Stimulated activated CD8-positive, alpha-beta memory T cell treated with anti-CD3 and anti-CD28 coated beads, Interleukin-4, amount 100 ng/mL, for 4 hours (primary cell): ENCODE measurements at places on chromosomes 3 and 15.

GRCh38 chr3:139517321-139518065, 22.0 kb downstream of the RBP1 start:
- DNase-seq = no peak

DNA sequence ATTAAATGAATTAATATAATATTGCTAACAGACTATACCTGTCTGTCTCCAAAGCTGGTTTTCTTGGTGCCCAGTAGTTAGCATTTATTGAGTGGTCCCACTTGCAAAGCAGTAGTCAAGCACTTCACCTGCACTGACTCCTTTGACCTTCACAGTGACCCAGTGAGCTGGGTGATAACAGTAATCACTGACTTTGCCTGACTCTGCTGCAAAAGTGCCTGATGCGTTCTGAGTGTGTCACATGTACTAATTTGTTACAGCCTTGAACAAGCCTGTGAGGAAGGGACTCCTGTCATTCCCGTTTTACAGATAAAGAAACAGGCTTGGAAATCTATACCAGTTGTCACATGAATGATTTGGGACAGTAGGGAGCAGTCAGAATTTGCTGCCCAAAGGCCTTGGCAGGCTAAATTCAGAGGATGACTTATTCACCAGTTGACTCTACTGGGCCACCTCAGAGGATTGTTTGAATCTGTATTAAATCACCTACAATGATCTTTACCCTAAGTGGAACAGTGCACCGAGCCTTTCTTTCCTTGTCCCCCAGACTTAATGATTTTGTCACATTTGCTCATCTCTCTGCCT, 116.6 kb upstream of the PLXNA1 start:
- DNase-seq = no peak

DNA sequence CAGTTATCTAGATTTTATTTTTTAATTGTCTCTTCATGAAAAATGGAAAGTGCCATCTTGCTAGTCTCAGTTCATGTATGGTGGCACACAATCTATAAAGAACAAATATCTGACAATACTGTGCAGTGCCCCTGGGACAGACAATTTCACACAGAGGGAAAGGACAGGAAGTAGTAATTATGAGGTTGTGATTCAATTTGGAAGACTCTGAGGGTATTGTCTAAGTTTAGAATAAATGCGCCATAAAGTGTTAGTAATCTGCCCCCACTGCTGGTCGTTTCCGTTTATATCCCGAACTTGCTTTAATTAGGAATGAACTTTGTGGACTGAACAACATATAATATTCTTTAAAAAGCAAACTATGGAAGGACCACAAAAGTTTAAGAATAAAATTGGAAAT, 196.4 kb upstream of the SLC24A5 start:
- DNase-seq = no peak

DNA sequence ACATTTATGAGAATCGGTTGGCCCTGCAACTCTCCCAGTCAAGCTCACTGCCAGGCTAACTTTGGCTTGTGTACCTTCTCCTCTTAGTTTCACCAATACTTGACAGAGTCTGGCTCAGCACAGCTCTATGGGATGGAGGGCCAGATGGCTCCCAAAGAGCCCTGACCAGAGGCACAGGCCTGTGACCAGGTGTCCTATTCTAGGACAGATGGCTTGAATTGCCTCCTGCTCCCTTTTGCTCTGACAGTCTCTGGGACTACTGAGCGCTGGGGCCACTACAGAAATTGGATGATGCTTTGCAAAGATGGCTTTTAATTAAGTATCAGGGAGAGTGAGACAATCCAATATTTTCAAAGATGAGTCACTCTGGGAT, 10.3 kb upstream of the ARID3B start:
- DNase-seq = no peak

DNA sequence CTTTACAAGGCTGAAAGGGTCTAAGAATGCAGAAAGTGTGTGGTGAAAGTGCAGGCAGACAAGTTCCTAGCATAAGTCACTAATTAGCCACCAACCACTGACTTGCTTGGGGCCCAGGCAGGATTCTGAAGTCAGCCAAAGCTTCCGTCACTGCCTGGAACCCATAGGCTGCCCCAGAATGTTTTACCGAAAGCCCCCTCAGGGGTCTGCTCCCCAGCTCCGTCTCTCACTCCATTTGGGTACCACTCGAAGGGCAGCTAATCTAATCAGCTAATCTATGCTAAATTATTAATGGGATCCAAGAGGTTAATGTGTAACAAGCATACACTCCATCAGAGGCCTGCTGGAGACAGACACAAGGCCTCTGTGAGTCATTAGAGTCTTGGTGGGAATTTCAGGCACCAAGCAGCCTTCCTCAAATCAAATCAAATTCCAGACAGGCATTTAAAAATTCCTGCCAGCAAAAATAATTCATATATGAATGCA, 13.2 kb downstream of the ADAMTS9 start:
- DNase-seq = no peak

DNA sequence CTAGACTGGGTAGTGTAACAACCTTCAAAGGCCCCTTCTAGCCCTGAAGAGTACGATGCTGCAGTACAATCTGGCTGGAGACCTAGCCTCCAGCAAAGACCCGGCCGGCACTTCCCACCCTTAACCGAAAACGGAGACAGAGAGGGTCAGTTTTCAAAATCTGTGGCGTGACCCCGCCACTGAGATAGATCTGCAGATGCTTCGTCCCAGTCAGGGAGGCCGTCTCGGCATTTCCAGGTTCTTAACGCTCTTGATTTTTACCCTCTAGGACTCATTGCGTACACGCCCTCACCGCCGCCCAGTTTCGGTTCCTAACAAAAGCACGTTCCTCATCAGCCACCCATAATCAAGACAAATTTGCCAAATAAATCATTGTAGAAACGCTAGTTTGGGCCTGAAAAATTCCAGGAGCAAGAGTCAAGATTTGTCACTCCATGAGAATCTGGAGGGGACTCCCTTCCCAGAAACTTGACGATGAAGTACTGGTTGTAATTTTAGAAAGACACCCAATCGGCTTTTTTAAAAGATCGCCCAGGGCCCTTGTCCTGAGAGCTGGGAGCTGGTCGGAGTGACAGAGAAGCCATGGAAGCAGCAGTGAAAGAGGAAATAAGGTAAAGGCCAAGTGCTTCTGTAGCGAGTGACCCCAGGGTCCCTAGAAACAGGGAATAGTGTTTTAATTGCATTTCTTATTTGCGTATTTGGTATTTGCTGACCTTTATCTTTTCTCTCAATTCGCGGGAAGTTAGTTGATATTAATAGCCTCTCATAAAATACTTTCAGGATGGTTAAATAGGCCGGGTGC, 868 bp upstream of the TMEM87A start:
- peak; percentile 43 for DNase-seq

DNA sequence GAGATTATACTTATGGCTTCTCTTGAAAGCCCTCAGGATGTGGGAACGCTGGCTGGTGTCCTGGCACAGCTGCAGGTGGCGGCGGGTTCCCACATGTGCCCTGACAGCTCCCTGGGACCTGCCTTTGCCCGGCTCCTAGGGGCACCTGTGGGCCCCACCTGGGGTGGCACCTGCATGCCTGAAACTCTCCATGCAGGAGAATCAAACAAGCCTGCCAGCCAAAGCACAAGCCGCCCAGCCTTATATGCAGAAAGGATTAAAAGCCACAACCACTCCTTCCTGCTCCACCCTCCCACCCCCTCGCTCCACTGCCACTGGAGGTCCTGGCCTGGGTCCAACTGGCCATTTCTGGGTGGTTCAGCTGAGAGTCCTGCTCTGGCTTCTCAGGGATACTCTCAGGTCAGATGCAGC, 18.1 kb downstream of the TRPM1 start:
- DNase-seq = no peak

GRCh38 chr3:54514416-54514815, 392.1 kb downstream of the CACNA2D3 start:
- DNase-seq = no peak
